Esophagus muscularis mucosa (tissue), 4 donors: ENCODE measurements at places on chromosomes 1 and 21. TPM values are rescaled to one million over a fixed set of nuclear protein-coding genes. Genes with fewer than 3 reads are reported as not detected.

GRCh38 chr1:109307274-109308021, 637 bp upstream of the MYBPHL start:
- no peak for DNase-seq

The TRIM45 gene
- 2.2 TPM for total RNA-seq

The FAM151A gene
- total RNA-seq, result not detected

- no peak for DNase-seq
Measured at GRCh38 chr1:198638894-198639635, at the start of gene PTPRC. Gene PTPRC, plus strand, starts transcription at chr1:198639040. Its CDS starts 229 bp downstream, at chr1:198639269.

DNA sequence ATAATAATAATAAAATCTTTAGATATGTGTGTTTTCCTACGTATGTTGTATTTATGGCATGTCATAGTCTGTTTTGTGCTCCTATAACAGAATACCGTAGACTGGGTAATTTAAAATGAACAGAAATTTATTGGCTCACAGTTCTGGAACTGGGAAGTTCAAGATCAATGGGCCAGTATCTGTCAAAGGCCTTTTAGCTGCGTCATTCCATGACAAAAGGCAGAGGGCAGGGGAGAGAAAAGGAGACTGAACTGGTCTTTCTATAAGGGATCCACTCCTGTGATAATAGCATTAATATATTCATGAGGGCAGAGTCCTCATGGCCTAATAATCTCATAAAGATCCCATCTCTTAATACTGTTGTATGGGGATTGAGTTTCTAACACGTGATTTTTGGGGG, 7.1 kb upstream of the SFT2D2 start:
- DNase-seq, result peak; percentile 7

DNA sequence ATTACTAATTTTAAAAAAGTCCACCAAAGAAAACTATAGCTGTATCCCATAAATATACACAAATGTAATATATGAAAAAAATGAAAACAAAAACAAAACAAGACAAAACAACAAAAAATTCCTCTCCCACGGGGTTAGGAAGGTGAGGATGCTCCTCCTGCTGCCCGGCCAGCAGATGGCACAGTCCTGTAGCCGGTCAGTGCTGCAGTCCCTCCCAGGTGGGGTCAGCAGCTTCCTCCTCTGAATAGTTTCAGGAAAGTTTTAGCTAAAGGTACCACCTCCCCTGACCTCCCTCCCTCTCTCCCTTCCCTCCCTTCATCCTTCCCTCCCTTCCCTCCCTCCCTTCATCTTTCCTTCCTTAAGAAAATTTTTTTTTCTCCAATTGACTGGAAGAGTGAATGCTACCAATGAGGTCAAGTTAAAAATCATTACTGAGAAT, 67.8 kb upstream of the BCL10 start:
- DNase-seq, result no peak

The LRIG2 gene
- 8.9 TPM for total RNA-seq

The HSPG2 gene
- 637 TPM for total RNA-seq
